GM10248 (cell line): ENCODE measurements at places on chromosomes 11 and 22.
A peak's percentile ranks its signal among the peaks of the same experiment; 100 is the strongest.

DNA sequence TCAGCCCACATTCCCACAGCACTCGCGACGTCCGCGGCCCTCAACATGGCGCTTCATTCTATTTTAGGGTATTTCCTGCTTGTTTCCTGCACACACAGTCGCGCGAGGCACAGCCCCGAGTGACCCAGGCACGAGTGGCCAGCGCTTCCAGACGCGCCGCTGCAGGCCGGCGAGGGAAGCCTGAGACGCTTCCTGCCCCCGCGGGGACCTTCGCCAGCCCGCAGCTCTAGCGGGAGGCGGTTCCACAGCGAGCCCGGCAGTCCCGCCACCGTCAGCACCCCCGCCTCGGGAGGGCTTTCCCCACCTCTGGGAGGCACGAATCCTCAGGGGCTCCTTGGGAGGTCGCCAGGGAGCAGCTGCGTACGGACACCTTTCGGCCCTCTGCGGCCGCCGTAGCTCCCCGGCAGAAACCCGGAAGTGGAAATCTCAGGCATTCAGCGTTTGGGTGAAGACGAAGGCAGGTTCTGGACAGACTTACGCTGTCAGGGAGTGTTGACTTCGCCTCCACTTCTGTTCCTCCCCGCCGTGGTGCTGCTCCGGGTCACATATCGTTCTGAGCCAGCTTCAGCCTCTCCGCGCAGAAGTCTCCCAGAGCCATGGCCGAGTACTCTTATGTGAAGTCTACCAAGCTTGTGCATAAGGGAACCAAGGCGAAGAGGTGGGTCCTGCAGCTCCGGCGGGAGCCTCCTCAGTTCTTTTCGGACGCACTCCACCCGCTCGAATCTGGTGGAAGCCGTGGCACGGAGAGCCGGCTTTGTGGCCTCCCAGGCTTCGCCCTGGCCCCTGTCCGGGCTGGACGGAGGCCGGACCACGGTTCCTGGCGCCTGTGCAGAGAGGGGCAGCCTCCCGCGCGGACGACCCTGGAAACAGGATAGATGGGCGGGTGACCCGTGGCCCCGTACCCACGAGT, 2925.9 kb upstream of the OR11H1 start:
- no peak for DNase-seq

DNA sequence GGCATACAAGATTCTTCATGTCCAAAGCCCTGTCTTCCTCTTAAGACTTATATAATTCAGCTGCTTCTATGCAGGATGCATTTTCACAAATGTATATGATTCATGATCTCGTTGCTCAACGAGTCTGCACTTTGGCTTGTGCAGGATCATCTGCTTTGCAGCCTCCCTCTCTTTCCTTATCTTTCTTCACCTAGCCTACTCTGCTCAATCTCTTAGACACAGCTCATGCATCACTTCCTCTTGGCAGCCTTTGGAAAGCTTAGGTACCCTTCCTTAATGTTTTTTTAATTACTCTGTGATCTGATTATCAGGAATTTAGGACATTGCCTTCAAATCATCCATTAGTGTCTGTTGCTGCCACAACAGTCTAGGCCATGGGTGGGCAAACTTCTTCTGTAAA, 673.8 kb downstream of the NELL1 start:
- no peak for DNase-seq

DNA sequence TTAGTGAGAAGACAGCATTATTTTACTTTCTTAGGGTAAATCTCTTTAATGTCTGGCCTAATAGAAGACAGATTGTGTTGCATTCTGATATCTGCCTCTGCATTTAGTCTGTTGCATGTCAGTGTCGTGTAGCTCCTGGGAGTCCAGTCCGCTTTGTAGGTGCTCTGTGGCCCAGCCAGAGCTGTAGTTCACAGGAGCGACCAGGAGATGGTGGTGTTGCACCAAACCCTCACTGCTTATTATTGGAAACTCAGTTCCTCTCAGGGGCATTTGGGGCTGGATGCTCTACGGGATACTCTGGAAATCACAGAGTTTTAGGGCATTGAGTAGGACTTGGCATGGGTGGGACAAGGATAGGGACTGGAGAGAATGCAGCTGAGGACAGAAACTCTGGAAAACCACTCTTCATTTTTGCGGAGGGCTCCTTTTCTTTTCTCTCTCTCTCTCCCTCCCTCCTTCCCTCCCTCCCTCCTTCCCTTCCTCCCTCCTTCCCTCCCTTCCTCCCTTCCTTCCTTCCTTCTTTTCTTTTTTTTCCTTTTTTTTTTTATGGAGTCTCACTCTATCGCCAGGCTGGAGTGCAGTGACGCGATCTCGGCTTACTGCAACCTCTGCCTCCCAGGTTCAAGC, 21.7 kb downstream of the MIAT start:
- DNase-seq: peak; percentile 81

DNA sequence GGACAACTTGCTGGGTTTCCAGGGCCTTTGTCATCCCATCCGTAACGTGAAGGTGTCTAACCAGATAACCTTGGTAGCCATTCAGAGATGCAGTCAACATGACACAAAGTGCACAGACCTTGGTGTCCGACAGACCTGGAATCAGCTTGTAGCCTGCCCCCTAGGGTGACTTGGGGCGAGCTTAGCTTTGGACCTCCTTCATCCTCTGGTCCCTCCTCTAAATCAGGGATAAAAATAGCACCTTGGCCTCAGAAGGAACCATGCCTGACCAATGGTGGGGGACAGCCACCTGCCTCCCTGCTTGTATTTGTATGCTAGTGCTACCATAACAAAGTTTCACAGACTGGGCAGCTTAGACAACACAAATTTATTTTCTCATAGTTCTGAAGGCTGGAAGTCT, 3.7 kb downstream of the SNRPD3 start:
- no peak for DNase-seq

DNA sequence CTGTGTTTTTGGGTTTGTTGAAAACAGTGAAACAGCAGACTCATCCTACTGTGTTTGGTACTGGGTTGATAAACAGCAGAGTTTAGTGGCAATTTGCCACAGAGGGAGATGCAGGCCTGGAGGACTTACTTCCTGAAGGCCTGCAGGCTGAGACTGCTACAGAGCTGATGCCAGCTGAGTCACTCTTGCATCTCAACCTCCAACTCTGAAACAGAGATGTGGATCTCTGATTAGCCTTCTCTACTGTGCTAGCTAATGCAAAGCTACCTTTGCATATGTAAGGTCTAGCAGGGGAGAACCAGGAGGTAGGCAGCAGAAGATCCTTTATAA, 14.3 kb downstream of the ATP5MG start:
- DNase-seq: no peak

DNA sequence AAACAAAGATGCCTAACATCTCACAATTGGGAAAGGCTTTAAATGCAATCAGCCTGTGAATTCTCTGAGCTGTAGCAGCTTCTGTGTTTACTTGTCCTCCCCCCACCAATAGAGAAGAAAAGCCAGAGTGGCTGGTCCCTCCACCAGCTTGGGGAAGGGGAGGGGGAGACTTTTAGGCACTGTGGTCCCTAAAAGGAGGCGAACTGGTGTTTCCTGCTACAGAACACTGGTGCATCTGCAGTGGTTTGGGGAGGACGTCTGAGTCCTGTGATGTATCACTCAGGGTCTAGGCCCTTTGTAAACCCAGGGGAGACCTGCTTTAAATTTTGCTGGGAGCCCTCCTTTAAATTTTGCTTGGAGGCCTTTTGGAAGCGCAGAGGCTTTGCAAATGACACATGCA, 16.9 kb downstream of the TNRC6B start:
- no peak for DNase-seq

GRCh38 chr22:26718905-26719304, 61.5 kb downstream of the MIAT start:
- no peak for DNase-seq
